ENCODE measurements at places on chromosomes 3 and 15. TPM values are rescaled to one million over a fixed set of nuclear protein-coding genes. Genes with fewer than 3 reads are reported as not detected.

CHRNA5 gene
- 2.5 TPM for total RNA-seq

PRRT3 gene
- 2.1 TPM for total RNA-seq

DUOXA1 gene
- total RNA-seq: not detected

ARNT2 gene
- total RNA-seq: 5.2 TPM

WWTR1 gene
- 23.9 TPM for total RNA-seq

NR2E3 gene
- 0.41 TPM for total RNA-seq

TRH gene
- not detected for total RNA-seq

LNP1 gene
- total RNA-seq: 1.6 TPM

SAMMSON gene
- not detected for total RNA-seq

GHSR gene
- not detected for total RNA-seq

RASL12 gene
- 0.32 TPM for total RNA-seq

EFHB gene
- total RNA-seq: 0.60 TPM

MCF2L2 gene
- 0.55 TPM for total RNA-seq

EXD1 gene
- not detected for total RNA-seq

SIAH2 gene
- 14.8 TPM for total RNA-seq

EPHA3 gene
- 0.43 TPM for total RNA-seq

P2RY14 gene
- total RNA-seq: 0.08 TPM

ECE2 gene
- total RNA-seq: 8.4 TPM

HGD gene
- 27.7 TPM for total RNA-seq

PEX5L gene
- total RNA-seq: 8.0 TPM

PLEKHO2 gene
- total RNA-seq: 3.0 TPM

TPRG1 gene
- total RNA-seq: 1.6 TPM

CFAP44 gene
- total RNA-seq: 6.1 TPM

GOLGA6L7 gene
- total RNA-seq: not detected

LMOD3 gene
- not detected for total RNA-seq

ACKR4 gene
- total RNA-seq: 1.4 TPM

KBTBD13 gene
- not detected for total RNA-seq

ARGFX gene
- not detected for total RNA-seq

WDR93 gene
- total RNA-seq: 0.19 TPM

CRYGS gene
- total RNA-seq: 1.8 TPM
